ENCODE measurements at places on chromosomes 3 and 15.

GRCh38 chr3:11565072-11565471 is 78.6 kb downstream of the VGLL4 start:
- no peak for DNase-seq

DNA sequence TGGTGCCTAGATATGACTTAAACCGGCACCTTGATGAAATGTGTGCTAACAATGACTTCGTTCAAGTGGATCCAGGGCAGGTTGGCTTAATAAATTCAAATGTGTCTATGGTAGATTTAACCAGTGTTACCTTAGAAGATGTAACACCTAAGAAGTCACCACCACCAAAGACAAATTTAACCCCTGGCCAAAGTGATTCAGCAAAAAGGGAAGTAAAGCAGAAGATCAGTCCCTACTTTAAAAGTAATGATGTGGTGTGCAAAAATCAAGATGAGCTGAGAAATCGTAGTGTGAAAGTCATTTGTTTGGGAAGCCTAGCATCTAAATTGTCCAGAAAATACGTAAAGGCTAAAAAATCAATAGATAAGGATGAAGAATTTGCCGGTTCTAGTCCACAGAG is 1.1 kb downstream of the FAN1 start:
- no peak for DNase-seq

DNA sequence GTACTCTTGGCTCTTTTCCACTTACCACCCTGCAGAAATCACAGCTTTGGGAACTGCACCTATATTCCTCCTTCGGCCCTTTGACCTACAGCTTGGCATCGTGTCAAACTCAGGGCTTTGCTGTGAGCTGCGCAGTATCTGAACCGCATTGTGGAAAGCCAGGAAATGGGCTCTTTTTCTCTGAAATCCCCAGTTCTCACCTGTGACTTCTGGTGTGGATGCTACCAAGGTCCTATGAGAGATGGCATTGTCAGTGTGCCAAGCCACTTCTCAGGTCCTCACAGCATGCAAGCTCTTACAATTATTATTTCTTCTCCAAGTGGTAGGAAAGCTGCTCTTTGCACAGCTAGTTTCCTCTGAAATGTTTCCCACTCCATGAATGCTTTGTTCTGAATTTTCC is 450.6 kb upstream of the TBL1XR1 start:
- no peak for DNase-seq

GRCh38 chr15:60936186-60936585 is 292.9 kb downstream of the RORA start:
- no peak for DNase-seq

- no peak for DNase-seq
These were observed 30.5 kb upstream of the PRSS50 start for GRCh38 chr3:46748170-46748569.

Measured in GM19239 (cell line).